ENCODE measurements at places on chromosomes 16 and 17. TPM values are rescaled to one million over a fixed set of nuclear protein-coding genes. Genes with fewer than 3 reads are reported as not detected.

GRCh38 chr17:7043182-7043496, 753 bp downstream of the SLC16A11 start:
- no peak for DNase-seq

DNA sequence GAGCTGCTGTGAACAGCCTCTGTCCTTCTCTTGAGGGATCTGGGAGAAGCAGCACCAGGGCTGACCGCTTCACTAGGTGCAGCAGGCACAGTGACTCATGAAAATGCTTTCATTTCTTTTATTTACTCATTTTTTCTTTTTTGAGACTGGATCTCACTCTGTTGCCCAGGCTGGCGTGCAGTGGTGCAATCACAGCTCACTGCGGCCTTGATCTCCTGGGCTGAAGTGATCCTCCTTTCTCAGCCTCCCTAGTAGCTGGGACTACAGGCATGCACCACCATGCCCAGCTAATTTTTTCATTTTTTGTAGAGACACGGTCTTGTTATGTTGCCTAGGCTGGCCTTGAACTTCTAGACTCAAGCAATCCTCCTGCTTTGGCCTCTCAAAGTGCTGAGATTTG, 216.8 kb upstream of the EEF2KMT start:
- no peak for DNase-seq

GRCh38 chr17:35554668-35555067, 6.0 kb downstream of the SLFN14 start:
- DNase-seq = no peak

DNA sequence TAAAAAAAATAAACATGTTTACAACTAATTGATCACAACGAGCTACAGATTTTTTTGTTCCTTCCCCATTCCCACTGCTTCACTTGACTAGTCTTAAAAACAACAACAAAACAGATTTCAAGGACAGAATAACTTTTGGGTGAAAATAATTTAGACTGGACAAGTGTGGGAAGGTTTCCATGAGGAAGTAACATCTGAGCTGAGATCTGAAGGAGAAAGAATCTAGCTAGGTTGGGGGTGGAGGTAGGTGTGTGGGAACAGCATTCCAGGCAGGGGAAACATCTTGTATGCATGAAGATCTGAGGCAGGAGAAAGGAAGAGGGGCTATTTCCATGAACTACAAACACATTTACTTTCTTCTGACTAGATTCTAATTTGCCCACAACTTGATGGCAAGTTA, 9.2 kb downstream of the BRD7 start:
- DNase-seq = no peak

DNA sequence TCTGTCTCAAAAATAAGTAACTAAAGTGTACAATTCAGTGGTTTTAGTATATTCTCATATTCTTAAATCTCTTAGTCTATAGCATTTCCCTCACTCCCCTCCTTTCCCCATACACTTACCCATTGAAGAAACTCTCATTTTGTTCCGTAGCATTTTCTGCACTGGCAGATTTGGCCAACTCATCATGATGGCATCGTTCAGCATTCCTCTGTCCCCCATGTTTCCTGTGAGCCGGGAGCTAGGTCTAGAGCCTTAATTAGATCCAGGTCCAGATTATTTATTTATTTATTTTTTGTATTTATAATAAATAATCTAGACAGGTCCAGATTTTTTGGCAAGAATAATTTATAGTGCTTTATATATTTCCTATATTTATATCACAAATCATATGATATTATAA, 31.0 kb downstream of the HEATR3 start:
- DNase-seq = no peak

The ALDH3A1 gene
- not detected for total RNA-seq

The DRC3 gene
- total RNA-seq = not detected

The CALB2 gene
- not detected for total RNA-seq

DNA sequence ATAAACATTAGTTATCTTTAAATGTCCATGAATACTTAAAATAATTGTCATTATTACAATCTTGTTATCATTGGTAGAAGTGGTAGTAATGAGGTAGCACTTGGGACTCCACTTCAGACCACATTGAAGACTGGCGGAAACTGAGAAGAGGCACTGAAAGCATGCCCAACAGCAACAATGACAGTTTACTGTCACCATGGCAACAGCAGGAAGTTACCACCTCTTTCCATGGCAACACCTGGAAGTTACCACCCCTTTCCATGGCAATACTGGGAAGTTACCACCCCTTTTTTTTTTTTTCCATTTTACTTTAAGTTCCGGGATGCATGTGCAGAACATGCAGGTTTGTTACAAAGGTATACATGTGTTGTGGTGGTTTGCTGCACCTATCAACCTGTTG, 494.9 kb upstream of the RBFOX1 start:
- no peak for DNase-seq

DNA sequence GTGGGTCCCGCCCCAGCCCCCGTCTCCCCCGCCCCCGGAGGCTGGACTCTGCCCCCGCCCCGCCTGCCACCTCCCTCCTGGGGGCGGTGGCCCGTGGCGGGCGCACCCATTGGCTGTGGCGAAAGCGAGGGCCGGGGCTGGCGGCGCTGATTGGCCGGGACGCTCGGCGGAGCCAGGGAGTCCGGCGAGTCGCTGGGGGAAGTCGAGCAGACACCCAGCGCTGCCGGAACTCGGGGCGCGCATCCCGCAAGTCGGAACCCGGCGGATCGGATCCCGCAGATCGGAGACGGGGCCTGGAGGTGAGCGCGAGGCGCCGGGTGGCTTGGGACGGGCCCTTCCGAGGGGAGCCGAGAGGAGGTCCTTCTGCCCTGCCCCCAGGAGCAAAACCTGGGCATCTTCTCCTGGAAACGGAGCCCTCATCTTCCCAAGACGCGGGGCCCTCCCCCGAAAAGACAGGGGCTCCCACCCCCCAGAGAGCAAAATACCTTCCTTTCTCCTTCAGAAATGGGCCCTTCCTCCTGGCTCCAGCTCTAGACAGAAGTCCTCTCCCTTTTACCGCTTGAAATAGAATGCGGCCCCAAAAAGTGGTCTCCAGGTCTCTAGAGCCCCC, at the start of gene ABAT:
ABAT (plus strand) TSS at position 205 of the 610 bp plus-strand sequence. CDS start 61,123 bp downstream, outside the sequence.
- DNase-seq = peak; percentile 91

Data from activated T-helper 1 cell treated with anti-CD3 and anti-CD28 coated beads, Interleukin-12 subunit alpha, Interleukin-12 subunit beta, Interleukin-2, Interleukin-4 antibody, amounts not matched to agents 30 ng/mL and 10 ng/mL and 1 ng/mL, durations not matched to agents 14 hours and 24 hours and 36 hours (primary cell).